NCI-H1417 treated with DMSO at 0.1 percent for 48 hours (cell line): ENCODE measurements at places on chromosomes 3 and 15.
A peak's percentile ranks its signal among the peaks of the same experiment; 100 is the strongest.

GRCh38 chr3:67593761-67594234, 60.6 kb downstream of the SUCLG2 start:
- no peak for DNase-seq

DNA sequence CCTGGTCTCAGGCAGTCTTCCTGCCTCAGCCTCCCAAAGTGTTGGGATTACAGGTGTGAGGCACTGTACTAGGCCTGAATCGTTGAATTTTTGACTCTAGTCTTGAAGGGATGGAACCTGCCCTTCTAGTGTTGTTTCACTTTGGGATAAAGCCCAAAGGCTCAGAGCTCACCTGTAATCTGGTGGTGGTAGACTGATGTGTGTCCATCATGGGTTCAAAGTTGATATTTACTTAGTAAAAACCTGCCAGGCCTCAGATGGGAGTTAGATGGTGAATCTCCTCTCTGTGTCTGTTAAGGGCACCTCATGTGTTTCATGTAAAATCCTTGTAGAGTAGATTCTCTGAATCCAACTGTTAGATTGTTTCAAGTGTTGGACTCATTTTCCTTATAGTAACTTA, 41.1 kb downstream of the FNDC3B start:
- DNase-seq: no peak

- no peak for DNase-seq
These were observed 2.0 kb downstream of the C2CD4A start for GRCh38 chr15:62068810-62069167.

DNA sequence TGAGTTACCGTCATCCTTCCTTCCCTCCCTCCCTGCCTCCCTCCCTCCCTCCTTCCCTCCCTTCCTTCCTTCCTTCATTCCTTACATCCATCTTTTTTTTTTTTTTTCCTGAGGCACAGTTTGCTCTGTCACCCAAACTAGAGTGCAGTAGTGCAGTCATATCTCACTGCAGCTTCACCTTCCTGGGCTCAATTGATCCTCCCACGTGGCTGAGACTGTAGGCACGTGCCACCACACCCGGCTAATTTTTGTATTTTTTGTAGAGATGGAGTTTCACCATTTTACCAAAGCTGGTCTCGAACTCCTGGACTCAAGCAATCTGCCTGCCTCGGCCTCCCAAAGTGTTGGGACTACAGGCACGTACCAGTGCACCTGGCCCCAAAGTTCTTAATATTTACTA, 25.8 kb downstream of the USP3 start:
- DNase-seq: no peak

- DNase-seq: no peak
These were observed 221.8 kb downstream of the SNRPN start for GRCh38 chr15:25176616-25176923.

DNA sequence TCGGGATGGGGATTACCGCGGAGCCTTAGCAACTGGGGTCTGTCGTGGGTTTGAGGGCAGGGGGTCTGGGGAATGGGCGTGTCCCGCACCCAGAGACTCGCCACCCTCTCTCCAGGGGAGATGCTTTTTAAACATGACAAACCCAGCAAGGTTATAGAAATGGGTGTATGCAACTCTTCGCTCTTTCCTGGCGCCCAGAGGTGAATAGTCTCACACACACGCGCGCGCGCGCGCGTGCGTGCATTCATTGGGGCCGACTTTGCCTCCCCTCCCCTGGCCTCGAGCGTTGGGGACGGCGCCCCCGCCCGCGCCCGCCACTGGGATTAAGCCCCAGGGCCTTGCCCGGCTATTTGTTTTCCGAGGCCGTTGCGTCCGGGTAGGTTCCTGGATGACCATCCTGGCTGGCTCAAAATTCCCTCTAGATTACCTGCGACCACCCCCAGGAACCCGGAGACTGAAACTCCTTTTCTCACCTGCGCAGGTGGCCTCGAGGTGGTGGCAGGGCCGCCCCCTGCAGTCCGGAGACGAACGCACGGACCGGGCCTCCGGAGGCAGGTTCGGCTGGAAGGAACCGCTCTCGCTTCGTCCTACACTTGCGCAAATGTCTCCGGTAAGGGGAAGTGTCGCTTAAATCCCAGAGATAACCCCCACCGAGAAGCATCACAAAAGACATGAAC, 777 bp downstream of the GPR160 start:
- DNase-seq: no peak

- no peak for DNase-seq
These were observed 598 bp upstream of the TGFBR2 start for GRCh38 chr3:30605706-30606300.

GRCh38 chr3:7695049-7695448, 806.6 kb upstream of the LMCD1 start:
- no peak for DNase-seq

DNA sequence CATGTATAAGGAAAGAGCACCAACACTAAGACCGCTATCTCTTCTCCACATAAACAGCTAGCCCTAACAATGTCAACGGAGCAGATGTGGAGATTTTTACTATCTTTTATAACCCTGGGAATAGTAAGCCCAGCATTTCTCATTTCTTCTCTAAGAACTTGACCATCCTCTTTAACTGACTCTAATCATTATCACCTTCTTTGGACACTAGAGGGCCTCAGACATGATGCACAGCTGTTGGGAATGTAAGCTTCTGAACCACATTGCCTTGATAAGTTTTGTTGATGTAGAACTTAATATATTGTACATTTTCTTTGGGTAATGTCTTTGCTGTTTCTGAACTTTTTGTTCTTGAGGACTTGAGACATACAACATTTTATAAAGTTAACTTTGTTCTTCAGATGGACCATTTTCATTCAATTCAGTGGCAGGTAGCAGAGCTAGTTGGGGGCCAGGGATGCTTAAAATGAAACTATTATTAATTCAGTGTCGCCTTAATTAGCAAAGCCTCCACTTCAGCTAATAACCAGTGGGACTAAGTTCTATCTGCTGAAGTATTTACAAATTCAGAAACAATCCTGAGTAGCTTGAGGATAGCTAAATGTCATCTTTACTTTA, 9.6 kb upstream of the TAGLN3 start:
- DNase-seq: peak; percentile 46

- no peak for DNase-seq
These were observed 17.5 kb downstream of the GRAMD2A start for GRCh38 chr15:72179950-72180581.

DNA sequence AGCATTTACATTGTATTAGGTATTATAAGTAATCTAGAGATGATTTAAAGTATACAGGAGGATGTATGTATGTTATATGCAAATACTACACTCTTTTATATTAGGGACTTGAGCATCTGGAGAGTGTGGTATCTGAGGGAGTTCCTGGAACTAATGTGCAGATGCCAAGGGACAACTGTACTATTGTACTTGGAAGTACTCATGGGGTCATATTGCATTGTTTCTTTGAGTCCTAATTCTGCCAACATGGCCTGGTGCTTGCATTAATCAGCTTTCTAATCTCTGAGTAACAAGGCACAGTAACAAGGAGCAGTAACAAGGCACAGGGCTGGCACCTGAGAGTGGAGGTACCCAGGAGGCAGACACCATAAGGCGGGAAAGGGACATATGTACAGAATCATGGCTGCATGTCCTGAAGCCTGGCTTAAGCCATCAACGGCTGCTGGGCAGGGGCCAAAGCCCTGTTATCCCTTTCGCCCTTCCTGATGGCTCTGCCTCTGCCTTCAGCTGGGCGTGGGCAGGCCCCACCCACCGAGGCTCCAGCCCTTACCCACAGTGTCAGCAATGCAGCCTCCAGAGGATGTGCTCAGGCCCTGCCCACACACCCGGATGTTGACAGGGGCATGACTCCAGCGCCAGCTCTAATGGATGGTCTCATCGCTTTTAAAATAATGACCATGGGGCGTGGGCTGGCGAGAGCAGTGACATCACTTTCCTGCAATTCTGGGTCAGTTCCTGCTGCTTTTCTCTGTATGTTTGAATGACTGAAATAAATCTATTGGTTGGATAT, 22.9 kb downstream of the CEMIP start:
- no peak for DNase-seq

- no peak for DNase-seq
These were observed 9.0 kb upstream of the IGDCC4 start for GRCh38 chr15:65431731-65432130.

- DNase-seq: no peak
These were observed 16.7 kb upstream of the SECISBP2L start for GRCh38 chr15:49062900-49063299.

- DNase-seq: no peak
These were observed 105.5 kb downstream of the NLGN1 start for GRCh38 chr3:173502983-173503568.

DNA sequence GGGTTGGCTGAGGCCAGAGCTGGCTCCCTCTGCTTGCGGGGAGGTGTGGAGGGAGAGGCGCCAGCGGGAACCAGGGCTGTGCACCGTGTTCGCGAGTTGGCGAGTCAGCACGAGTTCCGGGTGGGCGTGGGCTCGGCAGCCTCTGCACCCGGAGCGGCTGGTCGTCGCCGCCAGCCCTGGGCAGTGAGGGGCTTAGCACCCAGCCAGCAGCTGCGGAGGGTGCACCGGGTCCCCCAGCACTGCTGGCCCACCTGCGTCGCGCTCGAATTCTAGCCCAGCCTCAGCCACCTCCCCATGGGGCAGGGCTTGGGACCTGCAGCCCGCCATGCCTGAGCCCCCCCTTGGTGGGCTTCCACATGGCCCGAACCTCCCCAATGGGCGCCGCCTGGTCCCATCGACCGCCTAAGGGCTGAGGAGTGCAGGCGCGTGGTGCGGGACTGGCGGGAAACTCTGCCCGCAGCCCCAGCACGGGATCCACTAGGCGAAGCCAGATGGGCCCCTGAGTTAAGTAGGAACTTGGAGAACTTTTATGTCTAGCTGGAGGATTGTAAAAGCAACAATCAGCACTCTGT, 125.6 kb downstream of the FRMD4B start:
- no peak for DNase-seq

DNA sequence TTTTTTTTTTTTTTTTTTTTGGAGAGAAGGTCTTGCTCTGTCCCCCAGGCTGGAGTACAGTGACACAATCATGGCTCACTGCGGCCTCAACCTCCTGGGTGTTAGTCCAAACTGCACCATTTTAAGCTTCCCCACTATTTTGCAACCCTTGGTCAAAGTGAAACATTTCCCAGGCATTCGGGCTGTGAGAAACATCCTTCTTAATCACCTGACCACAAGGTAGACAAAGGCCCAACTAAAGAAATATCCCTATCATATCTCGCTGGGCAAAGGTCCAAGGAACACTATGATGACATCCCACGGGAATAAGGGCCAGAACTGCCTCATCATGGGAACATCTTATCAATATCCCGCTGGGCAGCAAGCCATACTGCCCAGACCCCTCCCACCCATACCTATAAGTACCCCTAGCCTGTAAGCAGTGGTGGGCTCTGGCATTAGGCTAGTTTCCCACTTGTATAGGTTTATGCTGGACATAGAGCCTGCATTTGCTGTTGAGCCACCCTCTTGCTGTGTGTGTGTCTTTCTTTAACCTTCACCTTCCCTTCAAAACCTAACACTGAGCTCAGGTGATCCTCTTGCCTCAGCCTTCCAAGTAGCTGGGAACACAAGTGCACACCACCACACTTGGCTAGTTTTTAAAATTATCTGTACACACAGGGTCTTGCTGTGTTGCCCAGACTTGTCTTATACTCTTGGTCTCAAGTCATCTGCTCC, 95.2 kb downstream of the SEMA5B start:
- no peak for DNase-seq

DNA sequence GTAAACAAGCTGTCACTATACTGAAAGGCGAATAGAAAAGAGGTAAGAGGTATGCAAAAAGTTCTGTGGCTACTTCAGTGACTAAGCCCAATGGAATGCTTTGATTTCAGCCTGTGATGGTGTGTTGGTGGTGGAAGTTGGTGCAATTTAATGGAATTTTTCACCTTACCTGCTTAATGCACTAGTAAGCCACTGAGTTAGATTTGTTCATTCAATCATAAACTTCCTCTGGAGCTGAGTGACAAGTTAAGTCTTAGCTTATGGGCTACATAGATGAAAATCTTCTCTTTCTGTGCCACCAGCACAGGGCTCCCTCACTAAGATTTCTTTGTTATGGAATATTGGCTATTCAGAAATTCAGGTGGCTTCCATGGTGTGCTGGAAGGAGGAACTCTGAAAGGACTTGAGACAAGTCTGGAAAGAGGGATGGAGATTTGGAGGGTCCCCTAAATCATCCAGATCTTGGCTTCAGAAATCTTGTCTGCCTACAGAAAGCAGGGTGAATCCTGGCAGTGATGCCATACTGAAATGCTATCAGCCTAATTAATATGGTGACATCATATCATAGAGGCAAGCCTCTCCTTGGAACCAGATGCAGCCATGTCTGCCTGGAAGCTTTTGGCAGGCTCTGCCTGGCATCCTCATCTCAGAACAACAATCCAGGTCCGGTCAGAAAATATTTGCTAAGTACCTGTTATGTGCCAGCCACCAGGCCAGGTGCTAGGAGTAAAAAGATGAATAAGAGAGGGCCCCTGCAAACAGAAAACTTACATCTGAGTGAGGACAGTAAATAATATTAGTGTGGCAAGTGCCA, 8.1 kb upstream of the GAP43 start:
- no peak for DNase-seq

DNA sequence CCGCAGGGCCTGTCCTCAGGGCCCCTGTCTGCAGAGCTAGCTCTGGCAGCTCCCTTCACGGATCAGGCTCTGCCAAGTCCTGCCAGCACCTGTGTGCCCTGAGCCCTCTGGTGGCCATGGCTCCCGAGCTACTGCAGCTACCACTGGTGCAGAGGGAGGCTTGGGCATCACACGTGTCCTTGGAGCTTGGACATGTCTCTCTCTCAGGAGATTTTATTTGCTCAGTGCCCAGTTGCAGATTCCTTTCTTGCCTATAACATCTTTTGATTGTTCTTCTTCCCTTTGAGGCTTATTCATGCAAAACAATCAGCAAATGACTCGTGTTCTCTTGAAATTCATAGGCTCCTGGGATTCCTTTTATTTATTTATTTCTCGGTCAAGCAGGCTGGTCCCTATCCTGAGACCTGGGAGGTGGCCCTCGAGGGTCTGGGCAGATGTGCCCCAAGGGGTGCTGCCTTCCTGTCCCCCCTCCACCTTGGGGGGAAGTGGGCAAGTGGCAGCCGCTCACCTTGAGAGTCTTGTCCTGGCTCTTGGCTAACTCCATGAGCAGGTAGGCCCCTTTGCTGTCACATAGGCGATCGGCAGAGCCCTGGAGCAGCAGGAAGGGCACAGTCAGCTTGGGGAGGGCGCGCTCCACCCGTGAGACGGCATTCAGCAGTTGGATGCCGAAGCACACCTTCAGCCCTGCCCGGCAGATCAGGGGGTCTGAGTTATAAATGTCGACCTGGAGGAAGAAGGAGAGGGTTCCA, 21.9 kb downstream of the ABTB1 start:
- no peak for DNase-seq

GRCh38 chr3:73555076-73555475, 69.7 kb downstream of the PDZRN3 start:
- no peak for DNase-seq

- DNase-seq: no peak
These were observed 6.5 kb upstream of the PLSCR1 start for GRCh38 chr3:146550743-146551510.

GRCh38 chr3:95911767-95912166, 902.6 kb upstream of the EPHA6 start:
- no peak for DNase-seq
